Right forelimb (tissue), 1 donor: ENCODE measurements at places on chromosomes 13 and 19.

DNA sequence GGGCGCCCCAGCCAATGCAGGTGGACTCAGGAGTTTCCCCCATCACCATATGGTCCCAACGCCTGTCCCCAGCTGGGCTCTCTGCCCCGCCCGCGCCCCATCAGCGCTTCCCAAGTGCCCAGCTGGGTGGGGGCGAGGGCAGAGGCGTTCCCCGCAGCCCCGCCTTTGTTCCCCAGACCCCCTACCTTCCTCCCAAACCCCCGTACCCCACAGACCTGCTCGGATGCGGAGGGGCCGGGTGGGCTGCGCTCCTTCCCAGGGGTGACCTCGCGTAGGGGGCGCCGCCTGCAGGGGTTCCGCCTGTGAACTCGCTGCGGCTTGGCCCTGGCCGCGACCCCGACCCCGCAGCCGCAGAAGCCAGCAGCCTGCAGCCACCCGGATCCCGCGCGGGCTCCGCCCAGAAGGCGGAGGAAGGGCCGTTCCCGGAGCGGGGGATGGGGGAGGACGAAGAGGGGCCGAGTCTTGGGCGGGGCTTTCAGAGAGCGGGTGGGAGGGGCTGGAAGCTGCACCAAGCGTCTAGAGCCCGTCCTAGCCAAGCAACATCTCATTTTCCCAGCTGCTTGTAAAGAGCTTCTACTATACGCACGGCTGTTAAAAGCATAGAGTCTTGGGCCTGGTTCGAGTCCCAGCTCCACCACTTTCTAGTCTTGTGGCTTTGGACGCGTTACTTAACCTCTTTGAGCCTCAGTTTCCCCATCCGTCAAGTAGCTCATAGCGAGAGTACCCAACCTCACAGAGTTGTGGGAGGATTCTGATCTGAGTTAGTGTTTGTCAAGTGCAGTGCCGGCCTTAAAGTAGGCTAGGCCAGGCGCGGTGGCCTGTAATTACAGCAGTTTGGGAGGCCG, at the start of gene RAB3D:
TSS of gene RAB3D (minus strand) at position 404 of the 845 bp plus-strand sequence. CDS start 2,258 bp downstream, outside the sequence.
- DNase-seq: peak; percentile 95

DNA sequence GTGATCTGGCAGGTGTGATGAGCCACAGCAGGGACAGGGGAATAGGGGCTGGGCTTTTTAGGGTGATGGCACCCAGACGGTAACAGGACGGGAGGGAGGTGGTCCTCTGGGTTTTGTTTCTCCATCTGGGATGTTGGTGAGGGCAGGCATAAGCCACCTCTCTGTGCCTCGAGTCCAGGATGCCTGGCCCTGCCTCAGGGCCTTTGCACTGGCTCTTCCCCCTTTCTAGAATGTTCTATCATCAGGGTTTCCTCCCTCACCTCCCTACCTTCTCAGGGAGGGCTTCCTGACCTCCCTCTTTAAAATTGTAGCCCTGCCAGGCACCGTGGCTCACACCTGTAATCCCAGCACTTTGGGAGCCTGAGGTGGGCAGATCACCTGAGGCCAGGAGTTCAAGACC, 6.6 kb downstream of the CERS4 start:
- no peak for DNase-seq

- no peak for DNase-seq
Measured at GRCh38 chr13:94400874-94401273, 78.6 kb downstream of the DCT start.

DNA sequence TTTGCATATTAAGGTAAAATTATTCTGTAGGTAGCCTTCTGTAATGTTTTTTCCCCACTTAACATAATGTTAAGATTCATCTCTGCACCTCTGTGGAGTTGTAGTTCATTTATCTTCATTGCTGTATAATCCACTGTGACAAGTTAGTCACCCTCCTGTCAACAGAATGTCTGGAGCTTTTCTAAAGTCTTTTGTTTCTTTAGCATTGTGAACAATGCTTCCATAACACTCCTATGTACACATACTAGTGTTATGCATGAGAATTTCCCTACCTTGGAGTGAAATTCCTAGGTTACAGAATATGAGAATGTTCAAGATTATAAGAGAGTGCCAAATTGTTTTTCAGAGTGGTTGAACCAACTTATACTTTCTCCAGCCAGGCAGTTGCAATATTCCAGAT, 113.5 kb downstream of the COG6 start:
- DNase-seq: no peak

DNA sequence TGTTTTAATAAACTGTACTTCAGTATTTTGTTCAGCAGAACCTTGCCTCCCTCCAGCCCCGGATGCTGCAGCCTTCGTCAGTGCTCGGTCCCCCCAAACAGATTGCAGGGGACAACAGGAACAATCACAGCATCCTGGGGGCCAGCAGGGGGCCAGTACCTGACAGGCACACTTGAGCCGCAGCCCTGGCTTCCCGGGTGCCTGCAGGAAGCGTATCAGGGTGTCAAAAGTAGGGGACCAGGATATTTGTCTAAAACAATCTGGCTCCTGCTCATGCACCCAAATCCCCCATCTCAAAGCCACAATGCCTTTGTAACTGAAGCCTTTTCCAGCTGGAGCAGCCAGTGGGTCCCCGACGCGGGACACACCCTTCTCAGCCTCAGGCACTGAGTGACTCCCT, 167.5 kb upstream of the TSHZ3 start:
- DNase-seq: no peak

DNA sequence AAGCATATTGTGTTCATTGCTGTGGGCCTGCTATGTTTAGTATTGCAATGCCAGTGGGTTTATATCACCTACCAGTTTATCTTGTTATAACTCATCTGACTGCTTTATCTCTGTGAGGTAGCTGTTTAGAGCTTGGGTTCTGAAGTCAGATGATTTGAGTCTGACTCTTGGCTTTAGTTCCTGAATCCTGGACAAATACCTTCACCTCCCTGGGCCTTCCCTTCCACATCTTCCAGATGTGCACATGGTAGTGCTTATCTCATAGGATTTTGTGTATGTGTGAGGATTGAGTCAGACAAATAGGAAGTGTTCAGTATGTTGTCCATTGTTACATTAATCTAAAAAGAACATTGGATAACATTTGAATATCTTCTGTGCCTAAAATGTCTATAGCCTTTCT, 63.5 kb upstream of the ANKRD10 start:
- no peak for DNase-seq

DNA sequence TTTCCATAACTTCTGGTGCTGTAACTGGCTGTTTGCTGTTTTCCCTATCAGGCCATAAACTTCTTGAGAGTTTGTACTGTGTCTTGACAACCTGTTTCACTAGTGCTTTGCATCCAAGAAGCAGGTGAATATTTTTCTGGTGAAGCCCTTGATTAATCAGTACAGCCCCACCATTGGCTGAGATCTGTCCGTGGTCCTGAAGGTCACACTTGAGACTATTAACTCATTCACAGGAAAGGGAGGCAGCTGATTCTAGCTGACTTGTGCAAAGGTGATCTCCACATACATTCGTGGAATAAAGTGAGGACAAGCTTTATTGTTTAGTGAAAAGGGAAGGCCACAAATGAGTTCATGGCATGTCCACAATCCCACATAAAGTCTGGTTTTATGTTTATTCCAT, 61.4 kb upstream of the ZNF835 start:
- DNase-seq: peak; percentile 50

DNA sequence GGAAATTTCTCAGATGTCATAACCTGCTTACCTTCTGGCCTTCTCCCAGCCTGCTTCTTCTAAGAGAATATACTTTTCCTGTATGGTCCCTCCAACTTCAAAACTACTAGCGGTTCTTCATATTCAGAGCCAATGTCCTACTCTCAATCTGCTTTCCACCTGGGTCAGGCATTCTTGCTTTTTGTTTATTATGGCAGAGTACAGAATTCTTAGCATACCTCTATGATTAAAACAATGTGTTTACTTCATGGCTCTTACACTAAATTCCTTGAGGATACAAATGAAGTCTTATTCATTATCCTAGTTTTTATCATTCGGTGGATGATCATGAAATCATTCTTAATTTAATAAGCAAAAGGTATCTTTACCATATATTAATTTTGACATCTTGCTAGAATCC, 484.2 kb upstream of the SLITRK1 start:
- DNase-seq: no peak

GRCh38 chr19:31300422-31300821, 48.8 kb downstream of the TSHZ3 start:
- DNase-seq: no peak

GRCh38 chr19:15136234-15136954, 29.2 kb downstream of the SYDE1 start:
- no peak for DNase-seq

- DNase-seq: no peak
Measured at GRCh38 chr13:97492257-97492656, 58.3 kb downstream of the RAP2A start.

- DNase-seq: no peak
Measured at GRCh38 chr13:103349211-103349980, 283.2 kb upstream of the SLC10A2 start.

DNA sequence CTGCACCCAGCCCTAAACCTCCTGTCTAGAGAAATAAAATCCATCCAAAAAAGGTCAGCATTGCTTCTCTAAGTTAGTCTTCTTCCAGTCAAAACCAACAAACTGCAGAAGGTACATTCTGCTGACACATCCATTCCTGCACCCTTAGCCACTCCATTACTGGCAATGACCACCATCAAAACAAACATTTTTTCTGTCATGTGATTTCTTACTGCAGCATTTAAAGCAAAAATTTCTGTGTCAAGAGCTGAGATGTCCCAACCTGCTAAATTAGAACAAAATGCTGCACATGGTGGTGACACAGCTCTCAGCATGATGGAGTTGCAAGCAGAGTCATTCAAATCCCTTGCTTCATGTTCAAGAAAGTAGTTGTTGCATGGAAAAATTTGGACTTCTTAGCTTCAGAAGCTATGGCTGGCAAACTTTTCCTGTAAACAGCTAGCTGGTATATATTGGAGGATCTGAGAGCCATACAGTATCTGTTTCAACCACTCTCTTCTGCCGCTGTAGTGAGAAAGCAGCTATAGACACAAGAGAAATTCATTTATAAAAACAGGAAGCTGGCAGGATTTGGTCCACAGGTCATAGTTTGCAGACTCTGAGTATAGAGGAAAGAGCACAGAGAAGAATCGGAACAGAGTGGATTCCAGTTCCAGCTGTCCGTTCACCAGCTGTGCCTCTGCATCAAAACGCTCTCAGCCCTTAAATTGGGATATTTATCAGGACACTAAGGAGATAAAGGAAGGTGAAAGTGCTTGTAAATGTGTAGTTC, 17.4 kb downstream of the RUBCNL start:
- DNase-seq: no peak

GRCh38 chr13:25836574-25837336, 215.1 kb downstream of the SHISA2 start:
- DNase-seq: no peak

GRCh38 chr13:93872376-93872775, 607.1 kb downstream of the DCT start:
- no peak for DNase-seq

- DNase-seq: no peak
Measured at GRCh38 chr13:60230593-60230992, 66.9 kb upstream of the DIAPH3 start.

DNA sequence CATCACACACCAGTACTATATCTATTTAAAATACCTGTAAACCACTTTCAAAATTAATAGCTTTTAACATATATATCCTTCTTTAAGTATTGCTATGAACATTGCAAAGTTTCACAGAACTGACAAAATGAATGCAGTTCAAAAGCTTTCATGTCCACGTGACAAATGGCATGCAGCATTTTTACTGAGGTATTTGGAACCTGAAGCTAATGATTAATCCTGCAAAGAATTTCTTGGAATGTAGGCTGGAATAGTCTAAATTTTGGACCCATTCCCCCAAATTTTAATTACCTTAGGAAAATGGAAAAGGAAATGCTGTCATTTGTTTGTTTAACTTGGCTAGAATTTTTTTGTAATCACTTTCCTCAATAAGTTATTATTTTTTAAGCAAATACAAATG, 423.8 kb upstream of the GPC6 start:
- DNase-seq: no peak

GRCh38 chr13:53073711-53074110, 45.1 kb downstream of the OLFM4 start:
- no peak for DNase-seq

DNA sequence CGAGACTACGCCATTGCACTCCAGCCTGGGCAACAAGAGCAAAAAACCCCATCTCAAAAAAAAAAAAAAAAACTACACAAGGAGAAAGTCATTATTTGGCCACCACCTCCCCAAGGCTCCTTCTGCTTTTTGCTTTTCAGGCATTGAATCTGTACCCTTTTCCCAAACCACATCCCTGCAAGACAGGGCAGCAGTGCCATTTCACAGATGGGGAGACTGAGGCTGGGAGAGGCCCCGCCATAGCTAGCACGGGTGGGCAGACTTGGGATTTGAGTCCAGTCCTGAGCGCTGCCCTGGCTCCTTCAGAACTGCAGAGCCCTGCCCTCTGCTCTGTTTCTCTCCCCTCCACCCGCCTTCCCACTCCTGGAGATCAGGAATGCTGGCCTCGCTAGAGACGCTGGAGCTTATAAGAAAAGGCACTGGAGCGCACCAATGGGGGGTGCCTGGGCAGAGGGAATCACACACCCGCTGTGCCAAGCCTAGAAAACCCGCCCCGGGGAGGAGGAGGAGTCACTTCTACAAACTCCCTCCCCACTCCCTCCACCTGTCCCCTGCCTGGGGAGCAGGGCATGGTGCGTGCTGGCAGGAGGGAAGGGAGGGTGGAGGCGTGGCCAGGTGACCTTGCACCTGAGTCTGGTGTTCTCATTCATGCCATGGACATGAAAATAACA, 17.6 kb downstream of the TJP3 start:
- DNase-seq: no peak

GRCh38 chr19:38679839-38680238, 32.4 kb downstream of the ACTN4 start:
- DNase-seq: no peak

DNA sequence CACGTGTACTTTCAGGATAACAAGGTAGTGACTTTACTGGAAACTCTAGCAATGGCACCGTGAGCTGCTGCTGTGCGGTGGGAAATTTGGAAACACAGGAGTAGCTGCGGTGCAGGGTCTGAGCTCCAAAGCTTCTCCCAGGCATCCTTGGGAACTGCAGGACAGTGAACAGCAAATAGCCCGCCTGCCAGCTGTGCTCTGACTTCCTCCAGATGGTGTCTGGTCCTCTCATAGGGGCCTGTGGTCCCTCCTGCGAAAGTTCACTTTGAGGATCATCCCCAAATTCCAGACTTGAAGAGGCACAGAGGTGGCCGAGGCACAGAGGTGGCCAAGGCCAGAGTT, 287.3 kb upstream of the MAB21L1 start:
- no peak for DNase-seq

GRCh38 chr13:71787414-71787813, 79.6 kb downstream of the DACH1 start:
- DNase-seq: no peak

GRCh38 chr19:39401549-39402345, 4.9 kb upstream of the ZFP36 start:
- no peak for DNase-seq

DNA sequence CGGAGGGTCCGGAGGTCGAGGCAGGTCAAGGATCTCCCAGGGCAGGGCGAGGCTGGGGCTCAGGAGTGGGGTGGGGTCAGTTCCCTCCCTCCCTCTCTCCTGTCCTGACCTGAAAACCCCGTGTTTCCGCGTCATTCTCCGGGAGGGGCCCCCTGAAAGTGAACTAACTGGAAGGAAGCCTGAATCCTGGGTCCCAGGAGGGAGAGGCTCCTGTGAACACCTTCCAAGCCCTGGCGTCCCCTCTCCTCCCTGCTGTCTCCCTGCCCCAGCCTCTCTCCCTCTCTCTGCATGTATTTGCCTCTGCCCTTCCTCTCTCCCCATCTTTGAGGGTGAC, 741 bp upstream of the CADM4 start:
- DNase-seq: no peak

- DNase-seq: no peak
Measured at GRCh38 chr19:34088292-34088691, 84.0 kb upstream of the LSM14A start.
